ENCODE measurements at places on chromosomes 3 and 15. TPM values are rescaled to one million over a fixed set of nuclear protein-coding genes. Genes with fewer than 3 reads are reported as not detected.

GRCh38 chr15:99321468-99321867 lies 70.2 kb downstream of the LRRC28 start:
- H3K27me3 ChIP-seq: no peaks in the 10 kb centered on the region
- H3K4me3 ChIP-seq: no peak overlapping the region
- no peak overlapping the region for H3K27ac ChIP-seq
- H3K36me3 ChIP-seq: no peaks in the 10 kb centered on the region
- no peak for DNase-seq

DNA sequence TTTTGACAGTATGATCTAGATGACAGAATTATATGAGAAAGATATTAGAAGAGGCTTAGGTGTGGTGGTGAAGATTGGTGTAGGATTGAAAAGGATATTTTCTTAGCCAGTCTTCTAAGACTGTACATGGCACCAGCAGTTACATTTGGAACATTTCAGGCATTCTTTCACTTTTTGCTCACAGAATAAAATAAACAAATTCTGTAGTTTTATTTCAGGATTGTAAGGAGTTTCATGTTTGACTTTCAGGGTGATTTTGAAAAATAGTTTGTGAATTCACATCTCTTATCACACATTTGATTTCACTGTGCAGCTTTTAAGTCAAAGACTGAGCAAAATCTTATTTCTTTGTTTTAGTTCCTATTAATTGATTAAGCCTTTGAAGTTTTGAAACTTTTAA lies 27.1 kb downstream of the DNAJC13 start:
- peaks cover 3% of the 10 kb centered on the region for H3K4me1 ChIP-seq
- no peaks in the 10 kb centered on the region for H3K27me3 ChIP-seq
- DNase-seq: no peak
- H3K27ac ChIP-seq: no peak overlapping the region

GRCh38 chr3:37824954-37825328 lies 36.7 kb upstream of the CTDSPL start:
- DNase-seq: no peak
- H3K27me3 ChIP-seq: no peaks in the 10 kb centered on the region
- H3K4me1 ChIP-seq: no peaks in the 10 kb centered on the region

BOC gene
- total RNA-seq: 103 TPM

HTR3D gene
- not detected for total RNA-seq
